Activated gamma-delta T cell (primary cell): ENCODE measurements at places on chromosomes 11 and 22.

DNA sequence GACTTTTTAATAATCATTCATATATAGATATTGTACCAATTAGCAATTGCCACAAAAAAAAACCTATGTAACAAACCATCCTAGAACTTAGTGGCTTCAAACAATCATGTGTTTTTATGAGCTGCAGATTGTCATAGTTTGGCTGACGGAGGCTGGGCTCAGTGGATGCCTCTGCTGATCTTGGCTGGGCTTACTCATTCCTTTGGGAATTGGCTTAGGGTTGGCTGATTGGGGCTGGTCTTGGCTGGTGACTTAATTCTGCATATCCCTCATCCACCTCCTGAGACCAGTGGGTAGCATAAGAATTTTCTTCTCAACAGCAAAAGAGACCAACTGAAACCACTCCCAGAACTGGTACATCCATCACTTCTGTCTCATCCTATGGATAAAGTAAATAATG lies 57.9 kb upstream of the PHF21B start:
- no peak for DNase-seq

GRCh38 chr11:8089791-8090510 lies 8.9 kb downstream of the TUB start:
- no peak for DNase-seq

DNA sequence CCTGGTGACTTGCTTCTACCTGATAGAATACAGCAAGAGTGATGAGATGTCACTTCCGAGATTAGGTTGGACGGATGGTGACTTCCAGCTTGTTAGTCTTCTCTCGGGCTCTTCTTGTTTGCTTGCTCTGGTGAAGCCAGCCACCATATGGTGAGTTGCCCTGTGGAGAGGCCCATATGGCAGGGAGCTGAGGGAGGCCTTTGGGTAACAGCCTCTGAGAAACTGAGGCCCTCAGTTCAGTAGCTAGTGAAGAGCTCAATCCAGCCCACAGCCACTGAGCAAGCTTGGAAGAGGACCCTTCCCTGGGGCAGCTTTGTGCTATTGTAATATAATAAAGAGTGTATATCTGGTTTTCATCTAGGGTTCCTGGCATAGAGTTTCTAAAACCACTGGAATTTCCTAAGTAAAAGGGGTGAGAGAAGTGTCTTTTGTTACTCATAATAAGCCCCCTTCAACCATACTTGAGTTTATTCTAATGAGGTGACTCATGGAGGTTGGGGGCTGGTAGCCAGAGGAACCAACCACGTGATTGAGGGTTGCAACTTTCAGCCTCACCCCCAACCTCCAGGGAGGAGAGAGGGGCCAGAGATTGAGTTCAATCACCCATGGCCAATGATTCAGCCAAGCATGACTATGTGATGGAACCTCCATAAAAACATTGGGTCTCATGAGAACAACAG lies 8.0 kb upstream of the TPCN2 start:
- no peak for DNase-seq

DNA sequence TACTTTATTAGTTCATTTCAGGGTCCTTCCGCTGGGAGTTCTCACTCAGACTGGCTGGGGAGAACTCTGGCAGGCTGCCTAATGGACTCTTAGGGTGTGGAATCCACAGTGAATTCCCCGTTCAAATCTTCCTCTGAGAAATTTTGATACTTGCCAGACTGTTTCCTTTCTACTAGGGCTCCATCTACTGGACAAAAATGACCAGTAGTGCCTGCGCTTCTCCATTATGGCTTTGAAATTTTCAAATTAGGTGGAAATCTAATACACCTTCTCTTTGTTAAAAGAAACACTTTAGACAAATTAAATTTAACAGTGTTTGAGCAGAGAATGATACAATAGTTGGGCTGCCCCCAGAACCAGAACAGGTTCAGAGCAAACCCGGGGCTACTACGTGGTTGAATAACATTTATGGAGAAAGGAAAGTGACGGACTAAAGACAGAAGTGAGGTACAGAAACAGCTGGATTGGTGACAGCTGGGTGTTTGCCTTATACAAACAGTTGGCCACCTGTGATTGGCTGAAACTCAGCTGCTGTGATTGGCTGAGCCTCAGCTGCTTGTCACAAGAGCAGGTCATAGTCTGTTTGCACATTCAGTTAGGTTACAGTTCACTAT lies 52.9 kb upstream of the FDX1 start:
- DNase-seq = no peak

DNA sequence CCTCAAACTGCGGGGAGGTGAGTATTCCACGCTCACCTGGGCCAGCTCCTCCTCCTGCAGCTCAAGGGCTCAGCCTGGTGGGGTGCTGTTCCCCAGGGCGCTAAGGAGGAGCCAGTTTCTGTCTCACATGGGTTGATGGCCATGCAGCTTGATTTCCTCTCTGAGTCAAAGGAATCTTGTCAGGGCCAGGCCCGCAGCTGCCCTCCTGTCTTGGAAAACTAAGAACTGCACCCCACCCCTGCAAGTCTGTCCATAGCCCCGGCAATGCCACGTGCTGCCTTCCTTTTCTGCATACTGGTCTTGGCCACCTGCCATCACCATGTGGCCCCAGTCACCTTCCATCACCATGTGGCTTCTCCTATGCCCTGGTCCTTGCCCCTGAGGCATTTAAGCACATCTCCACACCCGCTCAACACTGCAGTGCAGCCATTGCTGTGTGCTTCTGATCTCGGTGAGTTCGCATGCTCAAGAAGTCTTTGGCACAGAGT lies 35.2 kb upstream of the CLDN5 start:
- DNase-seq = no peak

GRCh38 chr11:113103932-113104690 lies 142.9 kb downstream of the NCAM1 start:
- no peak for DNase-seq

- DNase-seq = no peak
Measured at GRCh38 chr11:1263010-1263409, 40.1 kb downstream of the MUC5B start.

GRCh38 chr22:32676191-32676590 lies 125.3 kb upstream of the TIMP3 start:
- no peak for DNase-seq

DNA sequence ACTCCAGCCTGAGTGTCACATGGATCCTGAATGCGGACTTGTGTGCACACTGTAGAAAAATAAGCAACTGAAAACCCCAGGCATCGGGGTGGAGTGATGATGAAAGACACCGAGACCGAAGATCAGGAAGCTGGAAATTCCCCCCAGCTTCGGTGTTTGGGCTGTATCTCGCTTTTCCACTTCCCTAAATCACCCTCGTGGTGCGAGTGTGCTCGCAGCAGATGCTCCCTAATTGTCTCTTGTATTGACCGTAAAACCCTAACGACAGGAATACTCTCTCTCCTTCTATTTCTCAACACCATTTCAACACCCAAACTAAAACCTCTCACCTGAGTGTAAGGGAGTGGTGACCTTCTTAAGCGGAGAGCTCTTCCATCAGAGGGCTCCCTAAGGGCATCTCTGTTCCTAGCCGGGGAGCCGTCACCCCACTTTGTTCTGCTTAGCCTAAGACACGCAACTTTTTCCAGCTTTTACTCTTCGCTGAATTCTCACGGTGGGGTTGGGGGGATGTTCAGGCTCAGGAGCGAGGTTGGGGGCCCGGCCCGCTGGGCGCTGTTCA lies 635 bp upstream of the GRK3 start:
- no peak for DNase-seq

DNA sequence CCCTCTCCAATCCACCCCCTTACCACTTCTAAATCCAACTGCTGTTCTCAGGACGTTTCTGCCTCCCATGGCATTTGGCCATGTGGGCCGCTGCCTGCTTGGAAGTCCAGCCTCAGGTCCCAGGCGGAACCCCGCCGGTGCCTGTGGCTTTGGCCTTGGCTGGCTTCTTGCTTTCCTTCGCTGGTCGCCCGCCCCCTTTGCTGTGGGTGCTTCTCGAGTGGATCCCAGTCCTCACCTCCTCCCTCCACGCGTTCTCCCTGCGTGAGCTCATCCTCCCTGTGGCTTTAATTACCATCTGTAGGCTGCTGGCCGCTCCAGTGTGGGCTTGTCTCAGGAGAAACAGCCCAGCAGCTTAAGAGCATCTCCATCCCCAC lies 111.7 kb downstream of the NECTIN1 start:
- no peak for DNase-seq

- no peak for DNase-seq
Measured at GRCh38 chr11:106917973-106918372, 100.3 kb downstream of the GUCY1A2 start.

- DNase-seq = no peak
Measured at GRCh38 chr11:134630861-134631260, 218.8 kb upstream of the B3GAT1 start.

- no peak for DNase-seq
Measured at GRCh38 chr22:40415531-40416266, 45.3 kb downstream of the SGSM3 start.

DNA sequence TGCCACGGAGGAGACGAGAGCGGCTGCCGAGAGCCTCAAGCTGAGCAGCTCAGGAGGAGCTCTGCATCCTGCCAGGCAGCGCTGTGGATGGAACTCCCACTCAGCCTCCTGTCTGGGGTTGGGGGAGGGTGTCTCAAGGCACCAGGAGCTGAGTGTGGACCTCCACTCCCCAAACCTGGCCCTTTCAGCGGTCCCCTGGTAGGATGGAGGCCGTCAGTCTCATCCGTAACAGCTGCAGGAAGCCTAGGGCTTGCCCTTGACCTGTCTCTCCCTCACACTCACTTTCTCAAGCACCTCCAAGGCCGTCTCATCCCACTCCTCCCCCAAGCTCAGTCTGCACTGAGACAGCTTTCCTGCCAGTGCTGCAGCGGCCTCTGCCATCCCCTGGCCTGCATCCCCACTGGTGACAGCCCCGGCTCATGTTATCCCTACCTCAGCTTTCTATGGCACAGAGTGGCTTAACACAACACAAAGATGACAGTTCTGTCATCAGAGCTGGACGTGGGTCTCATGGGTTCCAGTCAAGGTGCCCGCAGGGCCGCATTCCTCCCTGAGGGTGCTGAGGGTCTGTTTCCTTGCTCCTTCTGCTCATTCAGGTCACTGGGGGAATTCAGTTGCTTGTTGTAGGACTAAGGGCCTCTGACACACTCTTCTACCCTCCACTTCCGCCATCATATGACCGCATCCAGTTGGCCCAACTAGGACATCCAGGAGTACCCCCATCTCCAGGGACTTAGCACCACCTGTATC lies 341.9 kb upstream of the B3GAT1 start:
- no peak for DNase-seq

GRCh38 chr11:287821-288477 lies 977 bp upstream of the PGGHG start:
- DNase-seq = no peak

- no peak for DNase-seq
Measured at GRCh38 chr22:37138849-37139561, 10.7 kb downstream of the IL2RB start.

DNA sequence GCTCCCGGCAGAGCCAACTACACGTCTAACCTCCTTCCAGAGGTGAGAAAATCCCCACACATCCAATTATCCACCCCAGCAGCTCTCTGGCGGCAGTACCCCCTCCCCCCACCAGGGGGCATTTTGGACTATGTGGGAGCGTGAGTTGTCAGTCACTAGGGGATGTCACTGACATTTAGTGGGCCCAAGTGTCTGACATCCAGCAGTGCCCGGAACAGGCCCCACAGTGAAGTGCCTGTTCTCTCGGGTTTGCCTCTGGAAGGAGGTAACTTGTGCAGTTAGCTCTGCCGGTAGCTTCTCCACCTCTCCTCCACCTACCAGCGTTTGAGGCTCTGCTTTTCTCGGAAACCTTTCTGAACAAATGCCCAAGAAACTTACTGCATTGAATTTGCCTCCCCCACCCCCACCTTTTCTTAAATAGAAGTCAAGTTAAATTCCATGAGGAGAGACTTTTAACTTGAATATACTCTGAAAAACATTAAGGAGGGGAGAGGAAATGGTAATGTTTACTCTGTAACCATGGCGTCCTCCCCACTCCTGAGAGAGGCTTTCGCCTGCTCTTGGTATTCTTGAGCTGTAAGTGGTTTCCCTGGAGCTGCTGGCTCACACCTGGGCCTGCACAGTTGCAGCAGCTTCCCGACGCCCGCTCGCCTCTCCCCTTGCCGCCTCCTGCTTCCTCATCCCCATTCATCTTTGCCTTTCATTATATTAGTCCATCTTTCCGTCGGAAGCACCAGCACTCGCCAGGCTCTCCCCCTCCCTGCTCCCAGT lies 112.8 kb downstream of the WNT7B start:
- no peak for DNase-seq

GRCh38 chr22:28935713-28936112 lies 52.3 kb downstream of the ZNRF3 start:
- no peak for DNase-seq

- no peak for DNase-seq
Measured at GRCh38 chr11:130156108-130157022, 3.2 kb upstream of the ST14 start.

- no peak for DNase-seq
Measured at GRCh38 chr11:89484896-89485295, 6.3 kb downstream of the NOX4 start.

DNA sequence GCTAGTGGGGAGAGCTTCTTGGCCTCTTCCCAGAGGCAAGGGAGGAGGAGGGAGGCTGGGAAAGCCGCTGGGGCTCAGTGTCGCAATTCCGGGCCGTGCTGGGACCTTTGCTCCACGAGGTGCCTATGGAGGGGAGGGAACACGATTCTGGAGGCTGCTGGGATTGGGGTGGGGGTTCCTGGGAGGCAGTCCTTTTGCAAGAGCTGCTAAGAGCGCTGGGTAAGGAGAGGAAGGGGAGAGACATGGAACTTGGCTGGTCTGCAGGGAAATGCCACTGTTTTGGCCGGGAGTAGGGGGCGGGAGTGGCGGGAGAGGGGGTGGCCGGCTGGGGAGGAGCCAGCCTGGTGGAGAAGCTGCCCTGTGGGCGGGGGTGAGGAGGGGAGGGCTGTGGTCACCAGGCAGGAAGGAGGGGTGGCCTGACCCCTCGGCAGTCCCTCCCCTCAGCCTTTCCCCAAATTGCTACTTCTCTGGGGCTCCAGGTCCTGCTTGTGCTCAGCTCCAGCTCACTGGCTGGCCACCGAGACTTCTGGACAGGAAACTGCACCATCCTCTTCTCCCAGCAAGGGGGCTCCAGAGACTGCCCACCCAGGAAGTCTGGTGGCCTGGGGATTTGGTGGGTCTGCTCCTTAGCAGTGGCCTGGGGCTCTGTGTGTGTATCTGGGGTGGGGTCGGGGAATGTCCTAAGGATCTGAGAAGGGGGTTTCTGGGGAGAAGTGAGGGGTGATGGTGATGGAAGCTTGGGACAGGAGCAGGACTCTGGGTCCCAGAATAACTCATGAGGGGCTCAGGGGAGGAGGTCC lies at the start of gene NR1H3:
NR1H3 (plus strand) TSS at position 480 of the 800 bp plus-strand sequence. CDS start 1,221 bp downstream, outside the sequence.
- DNase-seq = no peak

DNA sequence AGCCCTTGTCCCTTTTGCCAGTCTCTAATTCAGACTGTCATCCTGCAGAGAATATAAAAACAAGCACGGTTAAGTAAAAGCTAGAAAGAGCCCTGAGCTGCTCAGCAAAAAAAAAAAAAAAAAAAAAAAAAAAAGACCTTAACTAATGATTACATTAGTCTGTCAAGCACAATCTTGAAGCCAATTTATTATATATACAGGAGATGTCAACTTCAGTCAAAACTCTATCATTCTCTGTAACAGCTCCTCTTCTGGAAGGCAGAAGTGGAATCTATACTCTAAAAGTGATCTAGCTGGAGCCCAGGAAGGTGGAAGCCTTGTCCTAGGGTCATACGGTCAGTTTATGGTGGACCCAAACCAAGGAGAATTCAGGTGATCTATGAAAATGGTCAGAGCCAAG lies 55.2 kb upstream of the UBASH3B start:
- no peak for DNase-seq

GRCh38 chr11:96213500-96213899 lies 129.5 kb downstream of the MAML2 start:
- DNase-seq = no peak

- no peak for DNase-seq
Measured at GRCh38 chr11:108216988-108217387, 5.5 kb downstream of the NPAT start.
